Right lung (tissue), 10 donors: ENCODE measurements at places on chromosomes 2 and 18.
A peak's percentile ranks its signal among the peaks of the same experiment; 100 is the strongest.

DNA sequence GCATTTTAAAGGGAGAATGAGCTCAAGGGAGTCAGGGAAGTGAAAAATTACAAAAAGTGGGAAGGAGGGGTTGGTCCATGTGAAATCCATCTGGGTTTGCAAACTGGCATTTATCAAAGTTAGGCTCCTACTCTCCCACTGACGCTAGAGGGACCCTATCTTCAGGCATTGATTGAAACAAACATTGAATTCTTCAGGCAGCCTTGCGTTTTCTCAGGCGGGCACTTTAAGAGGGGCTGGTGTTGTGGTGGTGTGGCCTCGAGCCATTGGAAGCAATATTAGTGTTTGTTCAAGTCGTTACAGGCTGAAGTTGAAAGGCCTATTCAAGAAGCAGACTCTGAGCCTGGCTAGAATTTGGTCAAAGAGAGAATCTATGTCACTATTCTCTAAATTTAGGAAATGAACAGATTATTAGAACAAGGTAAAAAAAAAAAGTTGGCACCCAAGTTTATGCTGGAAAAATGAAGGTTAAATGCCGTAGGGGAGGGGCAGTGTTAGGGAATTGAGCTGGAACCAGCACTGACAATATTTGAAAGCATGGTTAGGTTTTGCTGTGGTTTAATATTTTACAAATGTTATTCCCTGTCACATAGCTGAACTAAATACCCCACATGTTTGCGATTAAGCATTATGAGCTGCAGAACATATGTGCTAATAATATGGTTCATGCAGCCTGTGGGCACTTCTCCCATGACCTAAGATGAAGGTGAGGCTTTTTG, 36.8 kb downstream of the STON1 start:
- peak; percentile 14 for DNase-seq

GRCh38 chr2:202841090-202841867, 30.3 kb downstream of the ICA1L start:
- DNase-seq = no peak

GRCh38 chr18:58264840-58265239, 220.8 kb downstream of the NEDD4L start:
- DNase-seq = no peak

DNA sequence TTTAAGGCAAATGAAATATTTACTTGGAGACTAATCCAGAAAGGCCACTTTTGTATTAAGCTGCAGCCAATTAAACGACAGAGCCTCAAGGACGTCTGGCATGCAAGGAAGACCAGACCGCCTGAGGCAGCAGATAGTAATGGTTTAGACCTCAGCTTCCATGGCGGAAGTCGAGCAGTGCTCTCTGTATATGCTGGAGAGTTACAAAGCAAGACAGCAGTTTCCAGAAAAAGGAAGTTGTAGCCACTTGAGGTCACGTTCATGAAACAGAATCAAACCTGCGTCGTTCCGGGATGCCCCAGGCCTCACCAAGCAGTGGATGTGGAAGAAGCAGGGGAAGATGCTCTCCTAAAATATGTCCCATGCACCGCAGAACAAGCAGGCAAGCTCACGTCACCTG, 142.0 kb downstream of the PTGR3 start:
- DNase-seq = no peak

GRCh38 chr2:207163053-207163755, 2.5 kb downstream of the KLF7 start:
- DNase-seq = peak; percentile 28

GRCh38 chr2:168541858-168542257, 85.8 kb downstream of the CERS6 start:
- DNase-seq = no peak

DNA sequence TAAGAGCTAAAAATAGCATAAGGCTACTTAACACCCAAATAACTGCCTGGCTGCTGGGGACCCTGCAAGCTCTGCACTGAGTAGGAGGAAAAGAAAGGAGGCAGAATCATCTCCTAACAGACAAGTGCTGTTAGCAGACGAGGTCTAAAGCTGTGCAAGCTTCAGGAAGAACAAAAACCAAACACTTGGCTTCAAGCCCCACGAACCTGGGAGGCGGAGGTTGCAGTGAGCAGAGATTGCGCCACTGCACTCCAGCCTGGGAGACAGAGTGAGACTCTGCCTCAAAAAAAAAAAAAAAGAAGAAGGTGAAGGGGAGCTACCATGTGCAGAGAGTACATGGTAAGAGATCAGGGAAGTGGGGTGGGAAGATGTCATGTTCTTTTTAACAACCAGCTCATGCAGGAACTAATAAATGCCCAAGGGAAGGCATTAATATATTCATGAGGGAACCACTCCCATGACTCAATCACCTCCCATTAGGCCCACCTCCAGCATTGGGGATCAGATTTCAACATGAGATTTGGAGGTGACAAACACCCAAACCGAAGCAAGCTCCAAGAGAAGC, 28.8 kb upstream of the INO80C start:
- DNase-seq = no peak

GRCh38 chr2:237327175-237327950, 86.6 kb downstream of the COL6A3 start:
- DNase-seq = no peak

- no peak for DNase-seq
Measured at GRCh38 chr2:38485734-38486133, 108.7 kb upstream of the ATL2 start.

DNA sequence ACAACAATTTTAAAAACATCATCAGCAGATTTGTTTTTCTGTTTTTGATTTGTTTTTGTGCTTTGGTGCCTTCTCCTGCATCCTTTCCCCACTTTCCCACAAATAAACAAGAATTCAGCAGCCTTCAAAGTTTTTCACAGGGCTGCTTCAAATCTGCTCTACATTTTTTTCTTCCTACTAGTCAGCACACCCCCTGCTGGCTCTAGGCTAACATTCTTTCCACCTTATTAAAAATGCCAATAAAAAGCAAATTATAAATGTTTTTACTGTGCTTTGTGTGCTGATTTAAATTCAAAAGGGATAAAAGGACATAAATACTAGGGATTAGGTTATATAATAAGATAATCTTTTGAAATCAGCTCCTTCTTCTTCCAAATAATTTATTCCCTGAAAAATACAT, 6.2 kb upstream of the CNTNAP5 start:
- no peak for DNase-seq

DNA sequence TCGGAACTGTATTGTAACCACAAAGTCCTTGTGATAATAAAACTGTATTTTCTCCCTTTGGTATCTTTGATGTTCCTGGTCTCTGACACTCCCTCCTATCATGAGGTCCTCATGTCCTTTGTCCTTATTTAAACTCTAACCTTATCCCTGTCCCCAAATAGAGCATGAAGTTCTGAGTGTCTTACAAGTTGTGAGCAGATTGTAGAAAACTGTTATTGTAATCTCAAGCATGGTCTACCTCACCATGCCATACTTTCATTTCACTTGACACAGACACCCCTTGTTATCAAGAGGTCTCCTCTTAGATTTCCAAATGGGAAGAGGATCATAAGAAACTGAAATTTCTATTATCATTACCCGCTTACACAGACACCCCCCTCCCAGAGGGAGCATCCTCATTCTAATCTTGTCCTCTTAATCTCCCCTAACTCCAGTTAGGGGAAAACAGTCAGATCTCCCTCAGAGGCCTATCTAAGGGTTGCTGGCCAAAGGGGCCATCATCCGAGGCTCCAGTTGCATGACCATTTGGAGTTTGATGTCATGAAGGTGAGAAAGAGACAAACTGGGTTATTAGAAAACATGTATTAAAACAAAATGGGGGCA, 29.0 kb downstream of the MYO3B start:
- no peak for DNase-seq

DNA sequence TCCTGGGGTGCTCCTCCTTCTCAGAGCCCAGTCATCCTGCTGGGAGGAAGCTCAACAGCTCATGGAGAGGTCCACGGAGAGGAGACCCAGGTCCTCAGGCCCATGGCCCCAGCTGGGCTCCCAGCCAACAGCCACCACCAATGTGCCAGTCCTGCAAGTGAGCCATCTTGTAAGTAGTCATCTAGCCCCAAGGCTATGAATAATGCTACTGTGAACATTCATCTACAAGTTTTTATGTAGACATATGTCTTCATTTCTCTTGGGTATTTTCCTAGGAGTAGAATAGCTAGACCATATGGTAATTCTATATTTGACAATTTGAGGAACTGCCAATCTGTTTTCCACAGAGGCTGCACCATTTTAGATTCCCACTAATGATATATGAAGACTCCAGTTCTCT, 166.1 kb downstream of the MTCL1 start:
- no peak for DNase-seq

DNA sequence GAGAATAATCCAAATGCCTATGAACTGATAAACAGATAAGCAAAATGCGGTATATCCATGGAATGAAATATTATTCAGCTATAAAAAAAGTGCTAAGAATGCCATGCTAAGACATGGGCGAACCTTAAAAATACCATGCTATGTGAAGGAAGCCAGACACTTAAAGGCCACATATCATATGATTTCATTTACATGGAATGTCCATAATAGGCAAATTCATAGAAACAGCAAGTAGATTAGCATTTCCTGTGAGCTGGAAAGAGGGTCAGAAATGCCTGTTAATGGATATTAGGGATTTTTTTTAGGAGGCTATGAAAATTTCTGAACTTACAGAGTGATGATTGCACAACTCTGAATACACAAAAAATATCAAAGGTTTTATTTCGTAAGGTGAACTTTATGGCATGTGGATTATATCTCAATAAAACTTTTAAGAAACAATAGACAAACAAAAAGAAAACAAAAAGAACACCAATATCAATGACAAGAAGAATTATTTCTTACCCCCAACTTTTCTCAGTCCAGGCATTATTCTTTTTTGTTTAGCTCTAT, 1207.7 kb downstream of the SUCLG1 start:
- no peak for DNase-seq

DNA sequence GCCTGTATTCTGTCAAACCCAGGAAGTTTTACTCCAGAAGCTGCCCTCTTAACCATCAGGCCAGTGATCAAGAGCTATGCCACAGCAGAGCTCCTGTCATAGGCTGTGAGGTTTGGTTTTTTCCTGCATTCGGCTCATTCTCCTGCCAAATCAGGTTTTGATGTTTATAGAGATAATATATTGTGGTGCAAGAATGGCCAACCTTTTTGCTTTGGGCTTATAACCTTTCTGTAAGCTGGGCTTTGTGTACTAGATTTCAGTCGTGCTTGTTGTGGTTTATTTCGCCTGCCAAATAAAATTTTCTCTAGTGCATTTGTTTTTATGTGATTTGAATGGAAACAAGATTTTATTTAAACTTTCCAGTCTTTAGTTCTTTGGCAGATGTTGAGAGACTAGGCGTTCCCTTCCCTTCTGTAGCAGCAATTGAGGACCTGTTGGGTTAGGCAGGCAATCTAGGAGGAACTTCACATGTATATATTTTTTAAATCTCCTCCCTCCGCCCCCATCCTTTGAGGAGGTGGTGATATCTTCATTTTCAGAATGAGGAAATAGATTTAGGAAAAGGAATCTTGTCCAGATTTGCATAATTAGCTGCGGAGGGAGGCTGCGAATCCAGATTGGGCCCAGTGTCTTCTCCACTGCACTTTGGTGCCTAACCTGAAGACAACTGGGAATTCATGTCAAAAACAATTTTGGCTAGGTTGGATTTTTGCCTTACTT, 2.6 kb downstream of the KDM3A start:
- DNase-seq = no peak

DNA sequence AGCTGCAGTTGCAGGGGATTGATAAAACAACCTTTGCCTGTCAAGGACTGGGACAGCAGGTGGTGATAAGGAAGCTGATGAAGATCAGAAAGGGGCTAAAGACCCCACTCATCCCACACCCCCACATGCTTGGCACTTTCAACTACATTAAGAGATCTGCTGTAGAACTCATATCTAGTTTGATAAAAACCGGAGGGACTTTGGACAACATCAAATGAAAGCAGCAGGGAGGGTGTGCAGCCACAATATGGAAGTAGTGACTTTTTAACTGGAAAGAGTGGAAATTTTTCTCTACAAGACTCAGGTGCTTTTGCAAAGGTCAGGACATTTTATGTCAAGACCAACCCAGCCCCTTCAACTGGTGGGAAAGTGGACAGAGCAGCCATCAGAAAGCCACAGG, 56.8 kb downstream of the TBC1D8 start:
- no peak for DNase-seq

DNA sequence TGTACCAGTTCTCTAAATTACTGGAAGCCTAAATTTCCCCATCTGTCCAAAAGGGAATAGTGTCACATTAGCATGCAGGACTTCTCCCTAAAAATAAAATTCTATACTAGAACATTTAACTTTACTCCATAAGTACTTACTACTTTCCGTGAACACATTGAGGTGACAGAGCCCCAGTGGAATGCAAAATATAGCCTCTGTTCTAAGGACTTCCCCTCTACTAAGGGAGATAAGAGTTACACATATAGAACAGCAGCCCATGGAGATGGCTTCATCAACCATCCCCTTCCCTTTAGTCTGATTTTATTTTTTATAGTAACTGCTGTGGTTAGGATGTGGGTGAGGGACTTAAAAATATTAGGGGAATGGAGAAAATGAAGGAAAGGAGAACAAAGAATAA, 68.9 kb upstream of the STPG4 start:
- no peak for DNase-seq

- DNase-seq = no peak
Measured at GRCh38 chr2:42236911-42237310, 67.8 kb downstream of the EML4 start.

- DNase-seq = peak; percentile 14
Measured at GRCh38 chr2:203209538-203209937, 29.3 kb upstream of the CYP20A1 start.

DNA sequence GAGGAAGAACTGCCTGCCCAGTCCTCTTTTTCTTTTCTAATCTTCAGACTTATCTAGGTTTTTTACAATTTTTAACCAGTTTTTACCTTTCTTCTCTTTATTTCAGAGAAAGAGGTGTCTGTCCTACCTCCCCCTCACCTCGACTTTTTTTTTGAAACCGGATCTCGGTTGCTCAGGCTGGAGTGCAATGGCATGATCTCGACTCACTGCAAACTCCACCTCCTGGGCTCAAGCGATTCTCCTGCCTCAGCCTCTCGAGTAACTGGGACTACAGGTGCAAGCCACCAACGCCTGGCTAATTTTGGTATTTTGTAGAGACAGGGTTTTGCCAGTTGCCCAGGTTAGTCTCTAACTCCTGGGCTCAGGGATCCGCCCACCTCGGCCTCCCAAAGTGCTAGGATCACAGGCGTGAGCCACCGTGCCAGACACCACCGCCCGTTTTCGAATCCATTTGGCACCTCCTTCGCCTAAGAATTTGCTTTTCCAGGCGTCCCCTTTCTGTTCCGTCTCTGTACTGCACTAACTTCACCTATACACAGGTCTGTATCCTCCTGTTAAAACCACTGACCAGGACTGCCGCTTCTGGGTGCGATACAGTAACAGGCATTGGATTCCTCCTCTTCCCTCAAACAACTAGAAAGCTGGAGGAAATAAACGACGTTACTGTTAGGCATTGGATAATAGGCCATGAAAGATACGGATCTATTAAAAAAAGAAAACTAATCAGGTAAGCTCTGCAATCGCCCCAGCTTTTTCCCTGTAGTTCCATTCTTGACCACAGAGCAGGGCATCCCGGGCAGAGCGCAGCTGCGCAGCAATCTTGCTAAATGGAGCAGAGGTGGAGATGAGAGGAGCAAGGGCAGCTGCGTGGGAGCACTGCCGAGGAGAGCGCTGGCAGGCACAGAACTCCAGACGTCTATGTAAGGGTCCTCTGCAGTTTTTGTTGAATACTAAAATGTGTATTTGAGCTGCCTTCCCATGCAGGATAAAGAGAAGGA, 69.9 kb downstream of the ZC3H6 start:
- DNase-seq = no peak
